NCI-H1105 treated with DMSO at 0.1 percent for 48 hours (cell line): ENCODE measurements at places on chromosomes 12 and 14.

GRCh38 chr12:39354955-39355354, 88.0 kb downstream of the KIF21A start:
- DNase-seq: no peak

DNA sequence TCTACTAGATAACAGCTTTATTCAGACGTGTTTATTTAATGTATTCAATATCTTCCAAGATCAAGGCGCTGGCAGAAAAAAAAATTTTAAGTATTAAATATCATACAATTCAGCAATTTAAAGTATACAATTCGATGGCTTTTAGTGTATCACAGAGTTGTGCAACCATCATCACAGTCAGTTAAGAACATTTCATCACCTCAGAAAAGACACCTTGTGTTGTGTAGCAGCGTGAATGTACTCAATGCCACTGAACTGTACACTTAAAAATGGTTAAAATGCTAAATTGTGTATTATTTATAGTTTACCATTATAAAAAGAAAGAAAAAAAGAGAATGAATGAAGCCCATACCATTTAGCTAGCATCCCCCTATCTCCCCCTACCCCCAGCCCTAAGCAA, 96.4 kb downstream of the RIN3 start:
- no peak for DNase-seq

DNA sequence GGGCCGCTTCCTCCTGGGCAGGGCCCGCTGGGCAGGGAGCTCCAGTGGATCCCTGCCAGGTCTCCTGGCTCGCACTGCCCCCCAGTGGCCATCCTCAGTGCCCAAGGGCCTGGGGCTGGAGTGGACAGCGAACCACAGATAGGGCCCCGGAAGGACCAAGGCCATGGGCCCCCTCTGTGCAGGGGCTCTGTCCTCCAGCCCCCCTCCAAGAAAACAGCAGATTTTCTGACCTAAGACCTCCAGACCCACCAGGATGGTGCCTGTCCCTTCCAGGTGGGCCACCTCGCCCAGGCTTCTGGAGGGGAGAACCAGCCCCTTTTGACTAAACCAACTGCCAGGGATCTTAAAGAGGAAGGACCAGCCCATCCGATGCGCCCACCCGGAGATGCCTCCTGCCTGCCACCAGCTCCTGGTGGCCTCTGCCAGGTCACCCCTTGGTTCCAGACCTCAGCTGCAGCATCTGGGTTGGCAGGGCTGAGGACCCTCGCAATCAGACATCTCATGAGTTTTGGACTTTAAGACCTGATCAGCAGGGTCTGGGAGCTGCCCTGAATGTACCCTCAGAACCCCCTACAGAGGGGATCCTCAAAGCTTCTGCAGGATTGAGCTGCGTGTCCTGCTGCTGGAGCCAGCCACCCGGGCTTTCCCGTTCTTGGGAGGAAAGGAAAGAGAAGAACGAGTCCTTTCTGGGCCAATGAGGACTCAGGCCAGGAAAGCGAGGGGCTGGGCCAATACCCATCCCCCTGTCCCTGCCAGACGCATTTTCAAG, 325.8 kb upstream of the DIO3 start:
- no peak for DNase-seq

GRCh38 chr14:69695322-69696203, 71.4 kb upstream of the SRSF5 start:
- DNase-seq: no peak

DNA sequence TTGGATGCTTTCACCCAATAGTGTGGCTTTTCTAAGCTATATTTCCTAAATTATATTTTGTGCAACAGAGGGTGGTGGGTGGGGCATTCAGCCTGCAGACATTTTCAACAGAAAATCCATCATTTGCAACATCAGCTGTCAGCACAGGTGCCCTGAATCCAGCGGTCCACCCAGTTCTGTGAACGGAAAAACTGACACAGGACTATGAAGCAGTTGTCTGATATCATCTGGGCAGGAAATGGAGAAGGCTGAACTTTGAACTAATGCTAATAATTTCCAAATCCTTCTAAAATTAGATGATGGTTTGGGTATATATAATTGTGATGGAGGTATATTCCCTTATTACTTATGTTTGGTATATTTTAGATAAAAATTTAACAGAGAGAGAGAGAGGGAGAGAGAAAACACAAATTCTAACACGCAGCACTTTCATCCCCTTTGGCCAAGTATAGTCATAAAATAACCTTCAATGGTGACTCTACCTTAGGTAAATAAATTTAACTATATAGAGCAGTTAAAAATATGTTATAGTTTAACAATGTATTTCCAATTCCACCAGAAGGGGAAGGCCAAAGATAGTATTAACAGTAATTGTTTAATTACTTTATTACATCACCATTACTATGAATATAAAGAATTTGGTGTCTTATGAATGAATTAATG, 58.3 kb upstream of the PTPRB start:
- DNase-seq: no peak

DNA sequence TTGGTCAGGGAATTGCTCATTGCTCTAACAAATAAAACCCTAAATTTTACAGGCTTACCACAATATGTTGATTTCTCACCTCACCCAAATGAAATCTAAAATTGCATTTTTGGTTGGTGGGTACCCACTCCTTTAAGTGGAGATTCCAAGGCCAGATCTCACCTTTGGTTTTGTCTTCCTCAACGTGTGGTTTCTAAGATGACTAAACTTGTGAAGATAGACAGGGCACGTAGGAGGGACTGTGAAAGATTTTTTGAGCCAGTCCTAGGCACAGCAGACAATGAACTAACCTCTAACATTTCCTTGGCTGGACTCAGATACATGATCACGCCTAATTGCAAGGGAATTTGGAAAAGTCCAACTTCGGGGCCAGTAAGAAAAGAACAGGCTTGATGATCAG, 1003.9 kb downstream of the FLRT2 start:
- no peak for DNase-seq

DNA sequence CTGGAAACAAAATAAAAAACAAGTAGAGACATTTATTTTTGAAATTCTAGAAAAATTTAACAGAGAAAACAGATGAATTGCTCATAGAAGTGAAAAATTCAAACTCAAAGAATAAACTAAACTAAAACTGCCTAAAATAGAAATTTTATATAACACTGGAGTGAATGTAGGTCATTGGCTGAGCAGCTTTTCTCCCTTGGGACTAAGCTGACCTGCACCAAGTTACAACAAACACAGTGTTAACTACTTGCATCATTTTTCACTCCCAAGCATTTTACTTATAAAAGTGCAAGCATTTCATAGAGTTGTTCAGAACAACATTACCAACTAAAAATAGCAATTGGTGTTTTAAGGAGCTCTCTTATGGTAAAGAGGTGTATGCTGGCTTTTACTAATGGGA, 298.1 kb downstream of the MED13L start:
- DNase-seq: no peak

DNA sequence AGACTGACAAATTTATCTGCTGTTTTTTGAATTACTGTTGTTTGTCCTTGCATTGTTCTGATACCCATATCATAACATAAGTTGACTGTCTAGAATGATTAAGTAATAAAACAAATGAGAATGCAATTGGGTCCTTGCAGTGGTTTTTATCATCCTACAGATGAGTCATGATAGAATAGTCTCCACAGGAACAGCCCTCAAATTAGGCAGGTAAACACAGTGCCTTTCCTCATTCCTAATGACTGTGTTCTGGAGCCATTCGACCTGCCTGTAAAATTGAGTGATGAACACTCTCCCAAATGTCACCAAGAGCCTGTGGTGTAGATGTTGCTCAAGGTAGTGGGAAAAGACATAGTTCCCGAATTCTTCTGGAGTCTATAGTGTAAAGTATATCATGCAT, 12.3 kb downstream of the NKX2-8 start:
- no peak for DNase-seq

GRCh38 chr12:16789204-16789790, 183.3 kb upstream of the LMO3 start:
- no peak for DNase-seq
